NCI-H1105 (cell line): ENCODE measurements at places on chromosomes 7 and 10.

DNA sequence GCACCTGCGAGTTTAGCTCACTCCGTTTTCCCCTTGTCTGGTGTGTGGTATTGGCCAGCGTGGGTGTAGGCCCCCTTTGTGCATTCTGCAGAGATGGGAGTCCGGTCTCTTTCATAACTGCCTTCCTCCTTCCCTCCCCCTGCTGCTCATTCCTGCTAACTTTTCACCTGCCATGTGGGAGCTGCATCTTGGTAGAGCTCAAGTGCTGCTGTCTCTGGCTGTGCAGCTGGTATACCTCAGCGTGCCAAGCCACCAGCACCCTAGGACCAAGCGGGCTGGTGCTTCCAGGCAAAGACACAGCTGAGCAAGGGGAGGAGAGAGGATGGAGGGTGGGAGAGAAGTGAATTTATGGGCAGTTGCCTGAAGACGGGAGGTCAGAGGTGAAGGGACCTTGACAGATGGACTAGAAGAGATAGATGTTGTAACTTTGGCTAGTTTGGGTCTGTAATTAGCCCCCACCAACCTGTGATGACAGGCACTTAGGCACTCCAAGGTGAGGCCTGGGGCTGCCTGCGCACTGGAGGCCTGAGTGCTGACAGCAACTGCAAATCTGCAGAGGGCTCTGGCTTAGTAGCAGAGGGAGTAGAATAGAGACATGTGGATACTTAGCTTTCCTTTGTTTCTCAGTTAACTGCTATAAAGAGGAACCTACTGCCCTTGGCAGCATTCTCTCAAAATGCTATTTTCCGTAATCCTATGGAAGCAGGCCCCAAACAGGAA is 148.8 kb upstream of the AGK start:
- no peak for DNase-seq

DNA sequence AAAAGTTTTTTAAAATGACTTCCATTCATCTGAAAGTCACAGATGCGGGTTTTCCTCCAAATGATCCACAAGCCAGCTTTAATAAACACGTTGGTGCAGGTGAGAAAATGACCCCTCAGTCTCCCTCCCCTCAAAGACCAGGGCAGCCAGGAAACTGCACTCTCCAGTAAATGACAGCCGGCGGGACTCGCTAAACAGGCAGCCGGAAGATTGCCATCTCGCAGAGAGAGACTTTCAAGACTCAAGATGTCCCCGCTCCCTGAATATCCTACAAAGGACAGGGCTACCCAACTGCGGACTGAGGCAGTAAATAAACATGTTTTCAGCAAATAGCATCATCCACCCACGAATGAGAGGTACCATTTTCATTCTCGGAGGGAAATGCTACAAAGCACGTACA is 116.8 kb downstream of the DIP2C start:
- no peak for DNase-seq

GRCh38 chr7:156021471-156021870 is 209.2 kb upstream of the SHH start:
- no peak for DNase-seq

- no peak for DNase-seq
These were observed 1.3 kb upstream of the YWHAG start for GRCh38 chr7:76359978-76360638.

- DNase-seq = peak; percentile 72
These were observed 270.4 kb downstream of the HGF start for GRCh38 chr7:81499262-81500116.

GRCh38 chr7:121385056-121385799 is 10.9 kb downstream of the FAM3C start:
- DNase-seq = no peak

DNA sequence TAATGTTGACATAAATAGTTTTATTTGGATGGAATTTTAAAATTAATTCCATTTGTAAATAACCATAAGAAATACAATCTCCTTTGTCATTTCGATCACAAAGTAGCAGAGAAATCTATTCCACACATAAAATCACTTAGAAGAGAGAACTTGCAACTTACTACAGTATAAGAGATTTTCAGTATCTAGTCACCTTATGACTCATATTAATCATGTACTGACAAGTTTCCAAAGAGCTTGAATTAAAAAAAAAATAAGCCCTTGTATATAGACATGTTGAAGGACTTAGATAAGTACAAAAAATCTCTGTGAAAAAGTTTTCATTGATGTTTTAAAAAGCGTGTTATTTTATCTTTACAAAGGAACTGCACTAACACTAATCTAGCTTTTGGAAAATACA is 207.1 kb upstream of the ETV1 start:
- no peak for DNase-seq

DNA sequence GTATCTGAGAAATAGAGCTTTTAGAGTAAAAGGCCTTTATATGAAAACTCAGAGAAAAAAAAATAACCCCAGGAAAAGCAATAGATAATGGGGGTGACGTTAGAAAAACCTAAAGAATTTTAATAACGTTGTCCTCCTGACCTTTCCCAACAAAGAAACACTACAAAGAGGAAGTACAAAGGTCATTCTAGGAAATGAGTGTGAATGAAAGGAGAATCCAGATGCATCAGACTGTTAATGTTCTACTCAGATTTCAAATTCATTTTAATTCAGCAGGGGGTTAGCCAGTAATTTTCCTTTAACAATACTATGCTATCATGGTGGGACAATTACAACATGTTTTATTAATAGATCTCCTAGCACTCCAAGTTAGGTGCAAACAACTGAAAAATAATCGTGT is 73.8 kb upstream of the CDK1 start:
- no peak for DNase-seq

GRCh38 chr10:120286280-120286679 is 170.7 kb upstream of the PLPP4 start:
- DNase-seq = no peak

DNA sequence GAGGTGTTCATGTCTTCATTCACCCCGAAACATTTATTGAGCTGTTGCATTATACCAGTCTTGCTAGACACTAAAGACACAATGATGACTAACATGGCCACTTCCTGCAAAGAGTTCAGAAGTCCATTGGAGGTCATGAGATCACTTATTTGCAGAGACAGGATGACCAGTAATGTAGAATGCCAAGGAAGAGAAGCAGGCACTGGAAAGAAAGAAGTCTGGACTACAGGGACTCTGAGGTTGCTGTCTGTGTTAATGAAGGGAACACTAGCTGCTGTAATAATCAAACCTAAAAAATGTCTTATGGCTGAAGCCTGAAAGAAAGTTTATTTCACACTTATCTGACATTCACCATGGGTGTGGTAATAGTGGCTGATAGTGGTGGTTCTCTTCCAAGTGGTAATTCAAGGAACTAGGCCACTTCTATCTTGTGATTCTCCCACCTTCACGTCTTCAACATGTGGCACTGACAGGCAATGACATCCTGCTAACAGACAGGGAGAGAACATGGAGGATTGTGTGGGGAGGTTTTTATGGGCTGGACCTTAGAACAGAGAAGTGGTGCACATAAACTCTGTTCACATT is 89.2 kb upstream of the MKLN1 start:
- DNase-seq = no peak

DNA sequence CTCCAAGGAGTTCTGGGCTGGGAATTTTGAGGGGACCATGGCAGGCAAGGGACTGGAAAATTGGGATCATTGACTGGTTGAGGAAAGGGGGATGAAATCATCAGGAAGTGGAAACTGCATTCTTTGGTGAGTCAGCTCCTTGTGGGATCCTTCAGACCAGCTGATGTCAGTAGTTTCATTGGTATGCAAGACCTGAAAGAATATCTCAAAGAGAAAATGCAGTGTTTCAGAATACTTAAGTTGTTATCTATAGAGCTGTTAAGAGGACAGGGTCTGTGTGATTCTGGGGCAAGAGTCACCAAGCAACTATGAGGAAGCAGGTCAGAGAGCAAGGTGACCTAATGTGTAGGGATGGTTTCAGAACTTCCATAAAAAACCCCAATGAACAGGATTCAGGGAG is 595.9 kb upstream of the AUTS2 start:
- no peak for DNase-seq

GRCh38 chr7:47583739-47584535 is 2.0 kb upstream of the TNS3 start:
- no peak for DNase-seq

DNA sequence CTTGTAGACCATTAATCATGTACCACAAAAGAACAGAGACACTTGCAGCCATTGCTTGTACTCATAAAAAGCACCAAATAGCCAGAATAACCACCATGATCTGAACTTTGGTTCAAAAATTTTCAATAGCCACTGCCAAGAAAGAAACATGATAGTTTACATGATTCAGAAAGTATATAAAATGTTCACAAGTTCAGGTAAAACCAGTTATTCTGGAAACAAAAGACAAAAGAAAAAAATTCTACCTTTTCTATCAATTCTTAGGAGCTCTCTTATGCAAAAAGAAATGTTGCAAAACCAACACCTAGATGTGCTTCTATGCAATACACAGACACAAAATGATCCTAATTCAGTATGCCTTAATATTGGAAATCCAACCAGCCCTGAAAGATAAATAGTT is 108.7 kb downstream of the PCLO start:
- no peak for DNase-seq

GRCh38 chr7:138527746-138528223 is 67.7 kb downstream of the TRIM24 start:
- DNase-seq = no peak

GRCh38 chr7:43584195-43584586 is 1.3 kb downstream of the STK17A start:
- DNase-seq = no peak

- no peak for DNase-seq
These were observed 60.5 kb downstream of the SH2D4B start for GRCh38 chr10:80598084-80598798.

GRCh38 chr7:123805287-123805686 is 39.7 kb upstream of the HYAL4 start:
- DNase-seq = no peak

DNA sequence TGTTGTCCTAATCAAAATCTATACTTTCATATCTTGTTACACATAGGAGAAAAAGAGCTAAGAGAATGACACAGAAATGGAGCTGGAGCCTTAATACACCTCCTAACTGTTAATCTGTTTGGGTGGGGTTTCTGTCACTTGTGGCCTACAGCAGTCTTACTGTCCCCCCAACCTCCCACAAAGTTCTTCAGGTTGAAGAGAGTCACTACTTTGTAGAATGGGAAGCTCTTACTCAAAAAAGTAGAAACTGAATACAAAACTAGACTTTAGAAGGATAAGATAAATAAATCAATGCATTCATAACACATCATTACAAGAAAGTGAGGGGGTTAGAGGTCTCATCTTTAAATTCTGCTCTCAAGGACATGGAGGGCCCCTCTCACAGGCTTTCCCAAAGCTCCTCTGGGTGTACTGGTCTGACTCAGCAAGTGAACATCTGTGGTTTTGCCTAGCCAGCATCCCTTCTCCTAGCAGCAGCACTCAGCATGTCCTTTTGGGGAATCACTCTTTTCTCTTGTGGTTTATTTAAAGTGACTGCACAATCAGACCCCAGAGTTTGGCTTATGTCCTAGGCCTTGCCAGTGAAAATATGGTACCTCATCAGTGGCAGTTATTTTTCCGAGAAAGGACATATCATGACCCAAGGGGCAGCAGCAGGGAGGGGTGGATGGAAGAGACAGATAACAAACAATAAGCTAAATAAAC is 2.0 kb upstream of the BLVRA start:
- no peak for DNase-seq
